ENCODE measurements at places on chromosomes 1 and 21. TPM values are rescaled to one million over a fixed set of nuclear protein-coding genes. Genes with fewer than 3 reads are reported as not detected.

- no peak for DNase-seq
These were observed 7.1 kb downstream of the NRDC start for GRCh38 chr1:51871351-51871975.

- no peak for DNase-seq
These were observed 83.1 kb upstream of the S1PR1 start for GRCh38 chr1:101153692-101154091.

- no peak for DNase-seq
These were observed 131.3 kb upstream of the ARHGEF16 start for GRCh38 chr1:3323021-3323795.

DNA sequence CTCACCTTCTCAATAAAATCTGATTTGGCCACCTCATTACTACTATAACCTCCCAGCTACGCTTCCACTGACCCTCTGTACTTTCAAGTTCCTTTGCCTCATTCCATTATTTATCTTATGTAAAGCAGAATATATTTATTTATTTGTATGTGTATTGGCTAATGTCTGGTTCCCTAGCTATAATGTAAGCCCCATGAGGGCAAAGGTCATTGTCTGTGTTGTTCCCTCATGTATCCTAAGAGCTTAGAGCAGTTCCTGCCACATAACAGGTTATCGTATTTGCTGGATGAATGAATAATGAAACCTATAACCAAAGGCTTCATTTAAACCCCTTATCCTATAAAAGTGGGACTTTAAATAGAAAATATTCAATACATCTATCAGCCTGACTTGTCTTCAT is 77.9 kb upstream of the DPT start:
- DNase-seq: no peak

DNA sequence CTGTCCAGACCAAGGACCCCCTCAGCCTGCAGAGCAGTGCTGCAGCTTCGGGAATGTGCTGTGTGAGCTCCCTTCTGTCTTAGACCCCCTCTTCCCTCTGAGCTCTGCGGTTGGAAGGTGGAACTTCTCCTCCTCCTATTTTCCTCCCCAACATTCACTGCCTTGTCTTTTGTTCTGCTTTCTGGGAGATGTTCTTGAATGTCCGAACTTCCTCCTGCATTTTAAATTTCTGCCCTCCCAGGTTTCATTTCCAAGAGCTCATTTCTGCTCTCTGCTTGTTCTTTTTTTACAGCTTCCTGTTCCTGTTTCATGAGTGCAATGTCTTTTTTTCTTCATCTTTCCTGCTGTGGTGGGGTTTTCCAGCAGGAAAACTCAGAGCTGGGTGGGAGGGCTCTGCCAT is 29.3 kb downstream of the RRP1 start:
- no peak for DNase-seq

- DNase-seq: no peak
These were observed 422.6 kb downstream of the NUF2 start for GRCh38 chr1:163744301-163744887.

DNA sequence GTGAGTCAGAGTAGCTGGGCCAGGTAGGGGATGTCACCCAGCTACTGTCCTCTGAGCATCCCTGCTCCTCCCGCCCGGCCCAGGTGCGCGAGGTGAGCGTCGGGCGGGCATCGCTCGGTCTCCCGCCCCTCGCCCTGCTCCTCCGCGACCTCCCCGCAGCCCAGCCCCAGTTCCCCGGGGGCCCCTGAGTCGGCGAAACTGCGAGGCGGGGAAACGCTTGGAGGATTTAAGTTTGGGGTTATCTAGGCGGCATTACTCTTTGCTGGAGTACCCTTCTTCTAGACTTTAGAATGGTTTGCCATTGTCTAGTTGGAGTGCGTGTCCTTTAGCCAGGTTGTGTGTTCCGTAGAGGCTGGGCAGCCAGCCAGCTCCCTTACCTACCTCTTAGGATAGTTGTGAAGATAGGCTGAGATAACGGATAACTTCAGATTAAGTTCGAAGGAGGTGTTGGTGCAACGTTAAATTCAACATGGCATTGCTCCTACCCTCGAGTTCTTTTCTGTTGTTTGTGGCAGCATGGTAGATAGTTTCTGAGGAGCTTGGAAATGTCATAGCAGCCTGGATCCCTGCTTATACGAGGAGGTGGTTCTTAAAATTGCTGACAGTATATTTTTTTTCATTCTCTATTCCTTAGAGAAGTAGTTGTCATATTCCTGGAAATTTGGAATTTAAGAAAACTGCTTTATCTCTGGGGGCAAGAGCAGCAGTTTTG is 697 bp downstream of the AGO3 start:
- no peak for DNase-seq

DNA sequence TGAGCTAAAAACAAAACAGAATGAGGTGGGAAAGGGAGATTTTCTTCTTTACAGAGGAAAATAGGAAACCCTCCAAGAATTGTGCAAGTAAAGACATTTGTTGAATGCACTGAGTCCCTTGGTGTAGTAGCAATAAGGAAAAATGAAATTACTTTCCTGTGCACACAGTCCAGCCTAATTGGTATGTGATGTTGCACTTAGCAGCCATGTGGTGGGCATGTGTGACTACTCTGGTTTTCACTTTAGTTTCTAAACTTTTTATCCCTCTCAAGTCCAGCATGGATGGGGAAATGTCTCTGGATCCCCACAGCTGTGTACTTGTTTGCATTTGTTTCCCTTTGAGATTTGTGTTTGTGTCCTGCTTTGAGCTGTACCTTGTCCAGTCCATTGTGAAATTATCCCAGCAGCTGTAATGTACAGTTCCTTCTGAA is 7.1 kb upstream of the AGO3 start:
- no peak for DNase-seq

DNA sequence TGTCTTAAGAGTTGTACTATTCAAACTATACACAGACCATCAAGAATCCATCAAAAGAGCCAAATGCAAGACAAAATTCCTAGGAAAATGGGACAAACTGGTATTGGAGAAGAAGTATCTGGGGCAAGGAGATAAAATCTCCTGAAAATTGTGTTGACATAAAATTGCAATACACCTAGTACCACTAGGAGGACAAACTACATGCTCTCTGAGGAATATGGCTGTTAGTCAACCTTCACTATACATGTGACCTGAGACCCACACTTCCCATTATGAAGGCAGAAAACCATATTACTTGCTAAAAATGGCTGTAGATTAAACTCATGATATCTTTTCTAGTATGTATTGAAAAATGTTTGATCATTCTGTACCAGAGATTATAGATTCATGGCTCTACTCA is 30.0 kb downstream of the IRF2BP2 start:
- DNase-seq: no peak

DNA sequence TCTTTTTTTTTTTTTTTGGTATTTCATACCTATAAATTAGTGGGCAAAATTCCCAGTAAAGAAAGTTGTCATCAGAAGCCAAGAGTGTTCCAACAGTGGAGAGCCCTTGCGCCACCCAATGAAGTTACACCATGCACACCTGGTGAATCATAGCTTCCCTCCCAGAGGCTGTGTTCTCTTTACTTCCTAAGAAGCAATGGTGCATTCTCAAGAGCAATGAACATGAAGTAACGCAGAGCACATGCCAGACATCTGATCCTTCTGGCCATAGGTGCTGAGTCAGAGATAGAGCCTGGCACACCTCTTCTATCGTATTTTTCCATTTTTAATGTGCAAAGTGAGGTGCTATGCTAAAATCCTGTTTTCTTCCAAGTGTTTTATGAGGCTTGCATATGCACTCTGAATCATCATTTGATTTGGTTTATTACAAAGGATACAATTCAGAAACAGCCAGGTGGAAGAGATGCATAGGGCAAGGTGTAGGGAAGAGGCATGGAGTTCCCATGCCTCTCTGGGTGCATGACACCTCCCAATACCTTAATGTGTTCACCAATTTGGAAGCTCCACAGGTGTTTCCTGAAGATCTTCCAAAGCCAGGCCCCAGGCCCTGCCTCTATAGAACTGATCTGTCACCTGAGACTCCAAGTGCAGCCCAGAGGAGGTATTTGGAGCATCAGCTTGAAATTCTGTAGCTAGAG is 408.0 kb downstream of the SIPA1L2 start:
- no peak for DNase-seq

- DNase-seq: no peak
These were observed 105.2 kb downstream of the LAMC2 start for GRCh38 chr1:183291216-183291762.

DNA sequence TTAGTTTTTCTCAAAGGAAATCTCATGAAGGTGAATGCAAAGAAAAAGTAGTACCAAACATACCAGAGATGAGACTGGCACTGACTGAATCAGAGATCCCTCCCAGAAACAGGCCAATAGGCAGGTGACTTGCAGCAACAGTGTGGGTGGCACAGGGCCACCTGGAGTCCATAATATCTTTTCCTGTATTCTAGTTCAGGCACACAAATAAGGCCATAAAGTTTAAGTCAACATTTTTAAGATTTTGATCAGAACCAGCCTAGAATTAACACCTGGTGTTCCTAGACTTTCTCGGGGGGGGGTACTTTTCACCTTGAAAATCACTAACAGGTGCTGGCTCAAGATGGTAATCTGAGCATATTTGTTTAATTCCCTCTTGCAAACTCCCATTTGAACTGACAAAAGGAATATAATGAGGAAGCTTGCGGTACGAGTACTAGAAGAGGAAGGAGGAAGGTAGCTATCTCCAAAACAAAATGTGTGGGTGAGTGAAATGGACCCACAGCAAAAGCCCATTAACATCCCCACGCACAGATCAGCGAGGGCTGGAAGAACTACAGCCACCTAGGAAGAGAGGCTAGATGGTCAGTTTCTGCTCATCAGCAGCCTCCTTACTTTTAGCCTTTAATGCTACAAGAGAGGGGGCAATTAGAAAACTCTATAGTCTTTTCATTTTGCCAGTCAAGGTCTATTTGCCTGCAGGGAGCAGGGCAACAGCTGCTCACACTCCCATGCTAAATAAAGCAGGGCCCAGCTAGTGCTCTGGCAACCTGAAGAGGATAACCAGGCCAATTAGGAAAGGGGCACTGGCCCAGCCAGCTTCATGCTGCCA is 18.9 kb downstream of the SDE2 start:
- no peak for DNase-seq

GRCh38 chr1:116825720-116826438 is 71.6 kb downstream of the CD2 start:
- no peak for DNase-seq

CD1C gene
- total RNA-seq: not detected

TTC4 gene
- 17.6 TPM for total RNA-seq

BGLAP gene
- total RNA-seq: 2.7 TPM

MSH4 gene
- total RNA-seq: 0.25 TPM

LYSMD1 gene
- total RNA-seq: 2.1 TPM

CXADR gene
- total RNA-seq: 0.65 TPM
